ENCODE measurements at places on chromosomes 4 and X.

DNA sequence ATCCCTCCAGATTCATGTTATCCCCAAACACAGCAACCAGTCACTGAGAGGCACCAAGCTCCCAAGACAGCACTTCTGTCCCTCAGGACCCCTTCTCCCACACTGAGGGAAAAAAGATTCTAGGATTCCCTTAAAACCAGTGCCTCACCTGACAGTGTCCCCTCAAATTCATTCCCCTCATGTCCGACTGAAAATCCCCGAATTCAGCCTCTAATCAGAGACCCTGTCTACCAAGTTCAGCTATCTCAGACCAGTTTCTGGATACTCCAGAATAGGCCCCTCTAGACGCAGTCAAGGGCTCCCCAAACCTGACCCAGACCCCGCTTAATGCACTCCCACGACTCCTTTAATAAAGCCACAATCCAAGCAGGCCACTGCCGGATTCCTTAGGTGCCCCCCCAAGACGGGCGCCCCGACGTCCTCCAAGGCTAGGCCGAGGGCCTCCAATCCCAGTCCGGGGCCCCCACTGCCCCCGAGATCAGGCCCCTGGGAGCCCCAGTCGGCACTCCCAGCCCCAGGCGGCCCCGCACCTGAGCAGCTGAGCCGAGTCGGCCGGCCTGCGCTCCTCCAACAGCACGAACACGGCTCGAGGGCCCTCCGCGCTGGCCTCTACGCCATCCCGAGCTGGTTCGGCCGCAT lies 457 bp downstream of the TFE3 start:
- no peak for DNase-seq

DNA sequence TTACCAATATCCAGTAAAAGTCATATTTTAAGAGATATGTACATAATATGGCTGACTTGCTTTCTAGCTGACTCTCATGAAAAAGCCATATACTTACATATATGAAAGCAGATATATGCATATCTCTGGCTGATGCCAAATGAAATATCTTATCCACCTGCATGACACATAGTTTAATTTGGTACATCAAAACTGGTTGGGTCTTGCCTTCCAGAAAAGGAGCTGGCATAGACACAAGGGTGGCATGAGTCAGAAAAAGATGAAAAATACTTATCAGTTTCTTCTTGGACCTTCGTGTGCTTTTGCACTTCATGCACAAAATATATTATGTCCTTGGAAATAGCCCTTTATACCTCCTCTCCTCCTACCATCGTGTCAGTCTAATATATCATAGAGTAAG lies 32.1 kb downstream of the TIGD4 start:
- no peak for DNase-seq

- DNase-seq = no peak
Observed at GRCh38 chr4:167544391-167544790, 310.1 kb upstream of the SPOCK3 start.

- no peak for DNase-seq
Observed at GRCh38 chr4:174697202-174697601, 131.8 kb downstream of the GLRA3 start.

GRCh38 chrX:107894038-107894437 lies 68.4 kb downstream of the MID2 start:
- peak; percentile 49 for DNase-seq

- no peak for DNase-seq
Observed at GRCh38 chrX:85698921-85699320, 319.5 kb upstream of the POF1B start.

GRCh38 chrX:149007423-149007822 lies 497.7 kb downstream of the IDS start:
- DNase-seq = no peak

GRCh38 chr4:183758758-183759447 lies 99.8 kb downstream of the TRAPPC11 start:
- no peak for DNase-seq

GRCh38 chrX:25202827-25203226 lies 187.1 kb upstream of the ARX start:
- no peak for DNase-seq

DNA sequence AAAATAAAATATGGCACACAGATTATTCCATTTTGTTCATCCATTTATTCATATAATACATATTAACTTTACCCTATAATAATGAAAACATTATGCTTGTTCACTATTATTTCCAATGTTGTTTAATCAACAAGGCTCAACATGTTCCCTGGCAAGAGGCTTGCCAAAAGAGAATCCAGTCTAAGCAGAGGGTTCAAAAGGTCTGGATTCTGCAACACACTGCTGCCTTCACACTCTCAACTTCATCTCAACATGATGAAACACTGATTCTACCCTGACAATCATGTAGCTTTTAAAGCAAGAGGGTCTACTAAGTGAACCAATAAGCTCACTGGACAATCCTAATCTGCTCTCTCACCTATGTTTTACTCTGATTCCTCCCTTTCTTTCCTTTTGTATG lies 101.1 kb downstream of the MID1 start:
- no peak for DNase-seq

DNA sequence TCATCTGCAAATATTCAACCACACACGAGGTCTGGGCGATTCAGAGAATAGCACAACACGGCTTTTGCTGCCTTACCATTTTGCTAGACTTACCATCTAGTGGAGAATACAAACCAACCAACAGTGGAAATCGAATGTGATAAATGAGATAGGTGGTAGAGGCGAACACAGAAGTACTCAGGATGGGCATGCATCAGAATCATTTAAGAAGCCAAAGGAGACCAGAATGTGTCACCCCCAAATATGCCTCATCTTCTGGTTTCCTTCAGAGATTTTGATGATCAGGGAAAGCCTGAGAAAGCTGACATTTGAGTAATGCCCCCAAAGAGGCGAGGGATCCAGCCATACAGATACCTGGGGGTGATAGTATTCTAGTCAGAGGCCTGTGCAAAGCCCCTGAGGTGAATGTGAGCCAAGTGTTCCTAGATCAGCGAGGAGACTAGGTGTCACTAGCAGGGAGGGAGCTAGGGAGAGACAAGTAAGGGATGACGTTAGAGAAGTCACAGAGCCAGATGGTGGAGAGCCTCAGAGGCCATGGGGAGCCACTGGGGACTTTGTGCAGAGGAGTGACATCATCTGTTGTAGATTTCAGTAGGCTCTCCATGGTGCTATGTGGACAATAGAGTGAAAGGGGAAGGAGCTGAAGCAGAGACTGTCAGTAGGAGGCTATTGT lies 1.7 kb downstream of the MTMR1 start:
- DNase-seq = no peak

DNA sequence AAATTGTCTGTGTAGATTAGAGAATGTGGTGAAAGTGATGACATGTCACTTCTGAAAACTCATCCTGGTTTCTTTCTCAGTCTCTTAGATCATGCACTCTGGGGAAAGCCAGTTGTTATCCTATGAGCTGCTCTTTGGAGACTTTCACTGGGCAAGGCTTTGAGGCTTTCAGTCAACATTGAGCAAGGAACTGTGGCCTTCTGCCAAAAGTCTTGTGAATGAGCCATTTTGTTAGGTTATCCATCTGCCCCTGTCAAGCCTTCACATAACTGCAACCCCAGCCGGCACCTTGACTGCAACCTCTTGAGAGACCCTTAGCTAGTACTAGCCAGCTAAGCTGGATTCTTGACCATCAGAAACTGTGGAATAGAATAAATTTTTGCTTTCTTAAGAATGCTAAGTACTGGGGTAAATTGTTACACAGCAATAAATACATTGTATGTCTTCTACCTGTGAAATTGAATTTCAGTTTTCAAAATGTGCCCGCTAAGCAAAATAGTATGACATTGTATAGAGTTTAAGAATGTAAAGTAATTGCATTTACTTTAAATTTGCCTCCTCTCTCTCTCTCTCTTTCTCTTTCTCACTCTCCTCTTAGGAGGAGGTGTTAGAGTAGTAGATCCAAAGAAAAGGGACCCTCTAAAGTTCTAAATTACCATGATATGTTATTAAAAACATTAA lies 1273.0 kb downstream of the RAPGEF2 start:
- no peak for DNase-seq

GRCh38 chr4:19971829-19972228 lies 279.9 kb upstream of the SLIT2 start:
- DNase-seq = no peak

GRCh38 chrX:2432298-2432863 lies 68.4 kb downstream of the DHRSX start:
- DNase-seq = no peak

GRCh38 chrX:53284684-53285447 lies 3.5 kb upstream of the IQSEC2 start:
- peak; percentile 39 for DNase-seq

GRCh38 chrX:97065973-97066372 lies 182.3 kb downstream of the RPA4 start:
- no peak for DNase-seq

DNA sequence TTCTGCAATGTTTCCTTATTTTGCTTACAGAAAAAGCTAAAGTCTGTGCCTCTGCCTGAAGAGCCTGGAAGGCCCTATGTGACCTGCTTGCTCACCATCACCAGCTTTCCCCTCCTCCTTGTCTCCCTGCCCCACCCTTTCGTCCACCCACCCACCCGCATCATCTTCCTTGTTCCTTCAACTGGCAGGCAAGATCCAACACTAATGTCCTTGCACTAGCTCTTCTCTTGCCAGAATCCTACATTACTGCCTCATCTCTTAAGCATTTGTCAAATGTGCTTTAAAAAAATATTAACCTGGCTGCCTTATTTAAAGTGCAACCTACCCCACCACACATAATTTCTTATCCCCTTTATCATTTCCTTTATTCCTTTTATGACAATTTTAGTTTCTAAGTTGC lies 165.1 kb upstream of the PPP3CA start:
- DNase-seq = no peak

DNA sequence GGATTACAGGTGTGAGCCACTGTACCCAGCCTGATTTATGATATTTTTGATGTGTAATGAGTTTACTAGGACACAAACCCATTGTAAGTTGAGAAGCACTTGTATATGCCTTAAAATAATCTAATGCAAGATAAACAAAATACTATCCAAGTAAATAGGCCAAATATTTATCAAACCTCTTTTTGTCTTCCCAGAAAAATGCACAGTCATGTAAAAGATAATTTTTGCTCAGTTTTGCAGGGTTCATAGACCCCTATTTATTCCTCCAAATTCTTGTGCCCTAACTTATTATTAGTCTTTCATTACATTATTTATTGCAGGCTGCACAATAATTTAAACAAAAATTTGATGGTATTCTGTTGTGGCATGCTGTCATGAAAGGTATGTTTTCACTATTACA lies 1290.7 kb downstream of the STIM2 start:
- no peak for DNase-seq

GRCh38 chr4:76987153-76987591 lies 37.6 kb downstream of the SEPTIN11 start:
- DNase-seq = no peak

GRCh38 chr4:1009542-1010394 lies 1.7 kb upstream of the FGFRL1 start:
- DNase-seq = peak; percentile 40

DNA sequence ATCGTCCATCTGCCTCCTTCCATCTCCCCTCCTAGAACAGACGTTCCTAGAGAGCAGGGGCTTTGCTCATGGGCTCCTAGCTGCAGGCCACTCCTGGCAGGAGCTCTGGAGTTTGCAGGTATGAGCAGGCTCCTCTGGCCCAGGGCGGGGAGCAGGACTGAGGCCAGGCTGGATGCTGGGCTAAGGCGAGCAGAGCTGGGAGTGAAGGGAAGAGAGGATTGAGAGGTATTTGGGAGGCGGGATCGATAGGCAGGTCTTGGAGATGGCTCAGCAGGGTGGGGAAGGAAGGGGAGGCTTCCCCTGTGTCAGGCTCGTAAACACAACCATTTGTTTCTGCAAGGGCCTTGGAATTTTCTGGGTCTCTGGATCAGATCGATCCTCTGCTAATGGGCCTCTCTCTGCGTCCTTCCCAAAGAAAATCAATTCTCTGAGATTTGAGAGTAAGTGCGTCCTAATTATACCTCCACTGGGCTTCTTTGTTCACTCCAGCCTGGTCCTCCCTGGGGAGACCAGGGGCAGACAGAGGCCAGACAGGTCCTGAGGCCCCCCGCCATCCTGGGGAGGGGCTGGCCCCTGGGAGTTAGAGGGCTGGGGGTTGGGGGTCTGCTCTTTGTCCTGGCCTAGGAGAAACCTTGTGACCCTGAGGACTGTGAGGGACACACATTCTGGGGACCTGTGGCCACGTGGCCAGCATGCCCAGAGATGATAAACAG lies 94.8 kb upstream of the PSAPL1 start:
- no peak for DNase-seq

- DNase-seq = no peak
Observed at GRCh38 chr4:55079451-55080173, 45.8 kb downstream of the KDR start.

- no peak for DNase-seq
Observed at GRCh38 chr4:123848606-123849005, 452.0 kb downstream of the SPRY1 start.

- no peak for DNase-seq
Observed at GRCh38 chr4:116361790-116362189, 723.6 kb downstream of the TRAM1L1 start.

GRCh38 chr4:154720123-154720522 lies 23.7 kb upstream of the LRAT start:
- DNase-seq = no peak

- DNase-seq = no peak
Observed at GRCh38 chr4:148268835-148269234, 173.4 kb downstream of the NR3C2 start.

DNA sequence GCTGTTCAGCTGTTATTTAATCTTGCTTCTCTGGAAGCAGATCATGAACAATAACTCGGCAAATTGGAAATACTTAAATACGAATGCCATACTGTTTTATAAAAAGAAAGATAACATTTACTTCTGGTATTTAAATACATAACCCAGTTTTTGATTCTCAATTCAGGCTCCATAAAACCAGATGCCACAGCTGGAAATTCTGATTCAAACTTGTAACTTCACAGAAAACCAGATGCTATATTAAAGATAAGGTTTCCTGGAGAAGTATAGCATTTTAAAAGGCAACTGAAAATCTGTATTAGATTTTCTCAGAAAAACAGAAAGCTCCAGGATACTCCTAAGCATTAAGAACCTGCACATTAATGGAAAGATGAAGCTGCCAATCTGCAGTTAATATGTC lies 40.2 kb downstream of the STX18 start:
- no peak for DNase-seq

DNA sequence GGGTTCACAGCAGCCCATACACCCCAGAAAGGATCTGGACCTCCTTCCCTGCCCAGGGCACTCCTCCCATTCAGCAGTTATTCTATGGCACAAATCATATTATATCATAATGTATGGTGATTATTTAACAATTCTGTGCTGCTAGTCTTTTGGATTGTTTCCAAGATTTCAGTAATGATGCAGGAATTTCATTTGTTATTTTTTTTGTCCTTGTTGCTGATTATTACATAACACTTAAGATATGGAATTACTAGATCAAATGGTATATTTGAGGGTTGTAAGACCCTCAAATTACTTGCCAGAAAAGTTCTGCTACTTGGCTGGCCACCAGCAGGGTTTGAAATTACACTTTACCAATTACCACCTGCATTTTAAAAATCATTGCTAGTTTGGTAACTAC lies 36.4 kb downstream of the QDPR start:
- DNase-seq = no peak

Measured in HAP-1 (cell line).